HFFc6 (cell line): ENCODE measurements at places on chromosomes 5 and 9. TPM values are rescaled to one million over a fixed set of nuclear protein-coding genes. Genes with fewer than 3 reads are reported as not detected.

DNA sequence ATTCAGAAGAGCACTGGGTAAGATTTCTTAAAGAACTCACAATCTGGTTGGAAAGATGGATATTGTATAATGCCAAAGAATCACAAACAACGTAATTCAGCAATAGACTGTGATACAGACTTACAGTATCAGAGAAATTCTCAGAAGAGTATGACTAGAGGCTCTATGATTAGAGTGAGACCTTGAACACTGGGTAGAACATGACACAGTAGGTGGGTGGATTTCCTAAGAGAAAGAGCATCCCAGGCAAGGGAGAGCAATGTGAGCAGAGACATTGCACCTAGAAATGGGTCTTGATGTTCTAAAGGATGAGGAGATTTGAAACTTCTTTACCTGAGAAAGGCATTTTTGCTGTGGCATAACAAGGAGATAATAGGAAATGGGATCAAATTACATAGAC lies 27.3 kb upstream of the CAST start:
- no peaks in the 10 kb centered on the region; the same call in none of the 2 replicates for H3K27me3 ChIP-seq
- no peak overlapping the region for H3K27ac ChIP-seq
- peaks cover 40% of the 10 kb centered on the region for H3K4me1 ChIP-seq
- no peak overlapping the region for H3K4me3 ChIP-seq
- DNase-seq: no peak

DNA sequence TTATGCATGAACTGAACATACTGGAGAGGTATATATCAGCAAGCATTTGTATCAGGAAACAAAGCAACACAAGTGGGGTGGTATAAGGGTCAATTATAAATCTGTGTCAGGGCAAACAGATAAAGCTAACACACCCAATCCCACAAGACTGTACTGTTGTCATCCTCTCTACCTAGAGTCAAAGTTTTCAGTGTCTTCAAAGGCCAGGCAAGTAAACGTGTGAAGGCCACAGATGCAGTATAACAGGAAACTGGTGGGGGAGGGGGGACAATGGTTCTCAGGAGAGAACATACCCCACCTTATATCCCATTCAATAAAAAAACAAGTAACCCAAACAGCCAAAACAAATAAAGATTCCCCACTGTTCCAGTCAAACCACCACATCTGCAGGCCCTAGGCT lies 22.1 kb downstream of the ELP1 start:
- no peak overlapping the region for H3K4me3 ChIP-seq
- H3K36me3 ChIP-seq: peaks cover 33% of the 10 kb centered on the region

GRCh38 chr5:115243412-115243811 lies 19.3 kb downstream of the PGGT1B start:
- no peaks in the 10 kb centered on the region; the same call in 1 of the 2 replicates for H3K27me3 ChIP-seq
- DNase-seq: peak; percentile 17
- H3K27ac ChIP-seq: peak overlapping the region; percentile 4; the same call in 1 of the 2 replicates
- H3K36me3 ChIP-seq: no peaks in the 10 kb centered on the region

DNA sequence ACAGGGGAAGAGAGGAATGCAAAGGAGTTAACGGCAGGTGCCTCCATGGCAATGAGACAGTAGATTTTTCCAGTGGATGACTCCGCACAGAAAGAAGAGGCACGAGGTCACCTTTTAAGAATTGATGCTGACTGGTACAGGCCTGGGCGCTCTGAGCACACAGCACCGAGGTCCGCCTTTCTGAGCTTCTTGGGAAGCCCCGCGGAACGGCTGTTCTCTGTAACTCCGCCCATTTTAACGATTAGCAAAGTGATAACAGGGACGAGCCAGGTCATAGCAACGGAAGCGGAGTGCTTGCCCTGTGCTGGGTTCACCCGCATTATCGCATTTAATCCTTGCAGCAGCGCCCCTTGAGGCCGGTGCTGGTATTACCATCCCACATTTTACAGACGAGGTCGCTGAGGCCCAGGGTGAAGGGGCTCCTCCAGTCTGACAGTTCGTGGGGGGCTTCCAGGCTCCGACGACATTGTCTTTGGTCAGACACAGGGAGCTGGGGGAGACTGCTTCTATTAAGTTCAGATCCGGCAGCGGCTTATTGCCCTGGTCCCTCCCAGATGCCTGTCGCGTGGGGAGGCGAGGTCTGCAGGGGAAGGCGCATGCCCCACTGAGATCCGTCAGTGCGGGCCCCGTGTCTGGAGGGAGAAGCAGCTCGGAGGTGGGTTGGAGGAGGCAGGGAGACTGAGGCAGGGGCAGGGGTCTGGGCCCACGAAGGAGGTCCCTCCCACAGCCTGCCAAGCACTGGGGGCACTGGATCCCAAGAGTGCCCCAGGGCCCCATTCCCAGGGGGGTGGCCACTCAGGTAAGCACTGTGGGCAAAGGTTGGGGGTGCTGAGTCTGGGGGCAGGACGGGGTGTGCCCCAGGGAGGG lies 22.3 kb upstream of the HMCN2 start:
- peak overlapping the region; percentile 74; the same call in 1 of the 2 replicates for H3K4me3 ChIP-seq
- no peaks in the 10 kb centered on the region for H3K36me3 ChIP-seq
- H3K27me3 ChIP-seq: peaks cover 13% of the 10 kb centered on the region
- H3K4me1 ChIP-seq: peaks cover 22% of the 10 kb centered on the region
- DNase-seq: no peak

MZB1 gene
- not detected in 3 replicates for total RNA-seq

CDH9 gene
- not detected in 3 replicates for total RNA-seq

PPP3R2 gene
- not detected in 2 replicates for total RNA-seq

PIGO gene
- total RNA-seq: 25.0 to 27.5 TPM (median 25.4 TPM) in 3 replicates

STK32A gene
- 0.50 to 0.89 TPM (median 0.85 TPM) in 3 replicates for total RNA-seq
